ENCODE measurements at places on chromosomes 7 and 10. TPM values are rescaled to one million over a fixed set of nuclear protein-coding genes. Genes with fewer than 3 reads are reported as not detected.

PTPRN2 gene
- 9.5 TPM for total RNA-seq

HMX2 gene
- not detected for total RNA-seq

PKD1L1 gene
- total RNA-seq = 0.38 TPM

ASAH2B gene
- total RNA-seq = 2.1 TPM

AMPH gene
- 15.9 TPM for total RNA-seq

ZNF804B gene
- total RNA-seq = not detected

C10orf88 gene
- 5.3 TPM for total RNA-seq

SLC18A2 gene
- total RNA-seq = 1.7 TPM

NACAD gene
- total RNA-seq = 2.8 TPM

AKR1C8 gene
- not detected for total RNA-seq

GNAT3 gene
- total RNA-seq = not detected

ITIH2 gene
- not detected for total RNA-seq

DNA sequence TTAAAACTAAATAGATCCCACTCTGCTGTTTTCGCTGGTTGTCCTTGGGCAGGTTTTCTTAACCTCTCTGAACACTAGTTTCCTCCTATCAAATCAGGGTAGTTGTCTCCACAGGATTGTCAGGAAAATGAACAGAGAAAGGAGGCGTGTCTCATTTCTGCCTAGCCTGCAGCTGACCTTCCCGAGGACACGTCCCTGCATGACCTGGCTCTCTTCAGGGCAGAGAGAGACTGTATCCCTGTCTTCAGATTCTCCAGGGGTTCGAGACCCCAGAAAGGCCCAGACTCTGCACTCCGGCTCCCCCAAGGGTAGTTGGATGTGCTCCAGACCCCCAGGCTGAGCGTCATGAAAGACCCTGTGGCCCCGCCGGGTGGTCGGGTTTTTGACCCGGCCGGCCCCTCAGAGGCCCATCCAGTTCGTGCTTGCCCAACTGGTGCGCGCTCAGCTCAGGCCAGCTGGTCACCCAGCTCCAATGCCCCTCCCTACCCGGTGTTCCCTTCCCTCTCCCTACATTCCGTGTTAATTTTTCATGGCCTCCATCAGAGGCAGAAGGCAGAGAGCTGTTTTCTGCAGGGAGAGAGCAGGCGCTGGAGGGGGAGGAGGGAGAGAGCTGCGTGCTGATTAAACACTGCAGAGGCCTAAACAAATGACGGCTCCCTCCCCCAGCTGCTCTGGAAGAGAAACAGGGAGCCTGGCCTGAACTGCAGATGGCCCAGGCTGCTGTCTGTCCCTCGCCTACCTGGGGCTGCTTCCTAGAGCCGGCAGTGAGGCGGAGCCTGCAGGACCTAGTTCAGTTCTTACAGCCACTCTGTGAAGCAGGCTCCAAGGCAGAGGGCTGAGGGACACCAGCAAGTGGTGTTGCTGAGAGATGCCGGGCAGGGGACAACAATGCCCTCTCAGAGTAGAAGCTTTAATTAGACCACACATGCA, 86.2 kb upstream of the PPIF start:
- DNase-seq = no peak

DNA sequence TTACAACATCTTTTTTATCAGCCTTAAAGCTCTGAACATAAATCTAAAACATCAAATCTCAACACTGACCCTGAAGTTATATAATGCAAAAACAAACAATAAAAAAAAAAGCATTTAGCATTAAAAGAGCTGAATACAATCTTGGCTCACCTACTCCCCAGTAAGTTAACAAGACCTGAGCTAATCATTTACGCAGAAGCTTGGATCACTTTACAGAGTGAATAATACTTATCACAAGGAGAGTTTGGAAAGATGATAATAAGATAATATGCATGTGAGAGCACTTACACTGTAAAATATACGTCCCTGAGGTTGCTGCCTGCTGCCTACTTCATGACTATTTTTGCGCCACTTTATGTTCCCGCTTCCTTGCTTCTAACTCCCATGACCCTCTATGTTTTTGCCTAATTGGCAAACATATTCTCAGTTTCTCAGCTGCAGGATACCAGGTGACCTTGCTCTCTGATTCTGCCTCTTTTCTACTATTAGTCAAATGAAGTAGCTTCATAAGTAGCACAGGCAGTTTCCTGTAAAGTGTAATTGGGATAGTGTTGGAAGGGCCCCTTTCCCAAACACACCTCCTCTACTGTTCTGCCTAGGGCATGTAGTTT, 333.6 kb downstream of the LRRTM3 start:
- no peak for DNase-seq

GRCh38 chr10:20162123-20162522, 345.9 kb downstream of the PLXDC2 start:
- no peak for DNase-seq

DNA sequence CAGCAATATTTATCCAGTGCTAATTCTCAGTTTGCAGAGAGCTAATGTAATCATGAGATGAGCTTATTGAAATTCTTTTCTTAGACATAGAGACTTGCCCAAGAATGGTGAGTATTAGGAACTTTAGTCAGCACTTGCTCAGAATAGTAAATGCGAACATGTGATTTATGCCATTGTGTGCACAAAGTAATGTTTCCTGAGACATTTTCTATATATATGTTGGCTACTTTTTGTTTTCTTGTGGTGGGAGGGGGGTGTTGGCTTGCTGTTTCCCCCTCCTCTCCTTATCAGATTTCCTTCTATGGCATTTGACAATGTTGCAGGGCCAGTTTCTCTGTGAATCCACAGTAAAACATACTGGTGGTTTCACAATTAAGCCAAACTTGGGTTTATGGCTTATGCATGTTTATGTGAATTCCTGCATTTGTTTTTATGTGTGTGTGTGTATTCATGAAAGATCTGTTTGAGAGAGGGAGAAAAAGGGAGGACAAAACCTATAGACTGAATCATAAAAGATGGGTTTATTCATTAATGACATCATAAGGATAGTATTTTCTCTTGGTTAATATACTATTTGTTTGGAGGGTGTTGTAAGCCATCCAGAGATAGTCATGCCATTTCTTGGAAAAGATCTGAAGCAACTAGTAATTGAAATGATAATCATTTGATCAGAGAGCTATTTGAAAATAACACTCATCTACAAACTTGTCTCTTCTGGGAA, 36.3 kb downstream of the ARID5B start:
- no peak for DNase-seq

DNA sequence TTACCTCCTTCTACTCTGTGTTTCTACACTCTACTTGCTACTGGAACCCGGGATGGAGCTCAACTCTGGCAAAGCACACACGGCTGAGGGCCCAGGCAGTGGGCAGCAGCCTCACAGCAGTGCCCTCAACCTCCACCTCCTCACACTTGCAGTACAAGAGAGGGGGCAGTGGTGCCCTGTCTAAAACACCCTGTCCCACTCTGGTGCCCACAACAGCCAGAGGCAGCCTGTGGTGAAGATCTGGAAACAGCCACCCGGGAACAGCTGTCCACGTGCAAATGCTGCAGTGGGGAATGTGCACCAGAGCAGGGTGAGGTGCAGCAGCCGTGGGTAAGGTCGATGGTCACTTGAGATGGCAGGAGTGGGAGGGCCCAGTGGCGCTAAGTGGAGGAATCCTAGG, 13.7 kb downstream of the MAT1A start:
- DNase-seq = no peak

DNA sequence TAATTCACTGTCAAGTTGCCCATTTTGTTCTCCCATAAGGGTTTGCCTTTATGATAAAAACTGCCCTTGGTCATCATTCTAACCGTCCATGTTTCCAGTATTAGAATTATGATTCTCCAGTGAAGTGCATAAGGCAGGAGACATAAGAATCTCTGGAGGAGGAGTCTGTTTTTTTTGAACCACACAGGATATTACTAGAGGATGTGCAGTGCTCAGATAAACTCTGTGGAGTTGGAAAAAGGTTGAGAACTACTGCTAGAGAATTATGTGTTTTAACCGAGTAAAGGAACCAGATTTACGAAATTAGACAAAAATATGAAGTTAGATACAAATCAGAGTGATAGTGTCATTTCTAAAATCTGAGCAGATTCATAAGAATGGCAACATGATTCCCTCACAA, 40.5 kb downstream of the MDFIC start:
- DNase-seq = no peak

- DNase-seq = no peak
Measured at GRCh38 chr10:10958041-10958440, 59.6 kb upstream of the CELF2 start.

DNA sequence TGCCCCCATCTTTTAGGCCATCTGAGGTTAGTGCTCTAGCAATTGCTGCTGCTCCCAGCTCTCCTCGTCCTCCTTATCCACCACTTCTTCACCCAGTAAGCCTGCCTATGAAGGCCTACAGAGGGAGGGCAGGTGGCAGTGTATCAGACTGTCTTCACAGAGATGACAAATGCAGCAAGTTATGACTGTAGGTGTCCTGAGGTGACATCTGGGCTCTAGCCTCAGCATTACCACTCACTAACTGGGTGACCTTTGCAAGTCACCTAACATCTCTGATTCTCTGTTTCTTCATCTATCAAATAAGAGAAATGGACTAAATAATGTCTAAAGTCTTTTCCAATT, 151.6 kb downstream of the NOC3L start:
- DNase-seq = no peak

- no peak for DNase-seq
Measured at GRCh38 chr10:4595719-4596319, 230.2 kb upstream of the AKR1E2 start.

DNA sequence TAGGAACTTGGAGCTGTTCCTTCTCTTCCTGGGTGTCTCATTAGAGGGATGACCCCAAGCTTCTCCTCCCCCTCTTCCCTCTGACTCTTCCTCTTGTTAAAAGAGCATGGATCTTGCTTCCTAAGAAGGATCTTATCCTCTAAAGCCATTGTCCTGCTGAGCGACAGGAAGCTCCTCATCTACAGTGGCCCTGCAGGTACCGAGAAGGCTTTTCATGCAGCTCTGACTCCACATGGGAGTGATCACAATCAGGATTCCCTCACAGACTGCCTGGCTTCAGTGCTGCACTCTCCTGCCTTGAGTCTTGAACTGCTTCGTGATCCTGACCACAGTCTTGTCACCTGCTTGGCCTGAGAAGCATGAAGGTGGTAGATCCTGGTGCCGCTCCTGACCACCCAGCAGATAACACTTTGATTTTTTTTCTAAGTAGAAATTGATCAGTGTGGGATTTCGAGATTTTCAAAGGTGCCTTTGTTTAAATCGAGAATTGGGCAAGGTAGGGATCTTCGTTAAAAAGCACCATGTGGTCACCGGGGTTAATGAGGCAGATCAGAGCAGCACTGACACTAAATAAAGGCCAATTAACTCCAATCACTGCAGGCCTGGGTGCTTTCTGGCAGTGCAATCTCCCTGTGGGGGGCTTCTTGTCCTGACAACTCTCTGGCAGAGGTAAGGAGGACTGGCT, 376.4 kb downstream of the NRG3 start:
- DNase-seq = no peak

DNA sequence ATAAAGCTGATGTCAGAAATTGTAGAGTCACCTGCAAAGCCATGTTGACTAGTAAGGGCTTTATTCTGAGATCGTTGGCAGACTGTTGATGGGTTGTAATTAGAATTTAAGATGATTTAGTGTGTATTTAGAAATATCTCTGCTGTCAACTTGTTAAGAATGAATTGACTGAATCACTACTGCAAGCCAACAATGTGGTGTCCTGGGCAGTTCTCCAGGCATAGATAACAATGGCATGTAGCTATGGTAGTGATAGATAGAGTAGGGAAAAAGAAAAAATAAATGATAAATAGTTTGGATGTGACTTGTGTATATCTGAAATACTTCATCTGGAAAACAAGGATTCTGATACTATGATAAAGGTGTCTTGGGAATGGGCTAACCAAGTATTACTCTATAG, 640.2 kb downstream of the ARL4A start:
- no peak for DNase-seq

DNA sequence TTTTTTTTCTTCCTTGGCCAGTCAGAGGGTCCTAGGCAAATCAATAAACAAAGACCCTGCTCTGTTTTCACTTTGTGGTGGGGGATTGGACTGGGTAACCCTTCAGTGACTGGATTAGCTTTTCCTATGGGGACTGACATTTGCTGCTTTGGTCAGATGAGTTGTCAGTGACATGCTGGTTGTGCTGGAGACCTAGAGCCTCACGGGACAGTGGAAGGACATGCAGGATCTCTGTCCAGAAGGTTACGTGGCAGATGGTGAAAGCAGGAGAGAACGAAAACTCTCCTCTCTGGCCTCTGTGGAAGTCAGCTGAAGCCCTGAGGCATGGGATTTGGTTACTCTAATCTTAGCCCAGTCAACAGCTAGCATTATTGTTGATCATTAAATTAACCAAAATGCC, 90.0 kb upstream of the BMPER start:
- no peak for DNase-seq

DNA sequence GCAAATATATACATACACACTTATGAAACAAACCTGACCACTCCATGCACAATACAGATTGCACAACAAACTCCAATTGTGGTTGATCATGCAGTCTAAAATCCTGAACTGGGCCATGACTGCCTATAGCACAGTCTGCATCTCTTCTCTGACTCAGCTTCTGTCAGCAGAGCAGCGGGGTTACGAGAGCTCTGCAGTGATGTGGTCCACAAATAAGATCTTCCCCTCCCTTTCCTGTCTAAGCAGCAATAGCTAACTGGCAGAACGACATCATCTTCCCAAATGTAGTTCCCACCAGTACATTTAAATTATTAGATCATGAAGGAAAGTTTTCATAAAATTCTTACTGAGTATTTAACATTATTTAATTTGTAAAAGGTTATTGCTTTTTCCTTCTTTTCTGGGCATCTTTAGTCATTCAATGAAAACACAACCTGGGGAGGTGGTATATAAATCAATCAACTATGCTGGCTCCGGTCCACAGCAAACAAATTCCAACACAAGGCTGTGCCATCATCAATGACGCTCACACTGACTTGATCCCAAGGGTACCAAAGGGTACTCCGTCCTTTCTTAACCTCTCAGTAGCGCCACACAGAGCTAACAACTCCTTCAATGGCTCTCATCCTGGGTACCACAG, 17.1 kb downstream of the ARHGAP21 start:
- no peak for DNase-seq

GRCh38 chr10:29127037-29127700, 161.7 kb upstream of the LYZL1 start:
- no peak for DNase-seq

DNA sequence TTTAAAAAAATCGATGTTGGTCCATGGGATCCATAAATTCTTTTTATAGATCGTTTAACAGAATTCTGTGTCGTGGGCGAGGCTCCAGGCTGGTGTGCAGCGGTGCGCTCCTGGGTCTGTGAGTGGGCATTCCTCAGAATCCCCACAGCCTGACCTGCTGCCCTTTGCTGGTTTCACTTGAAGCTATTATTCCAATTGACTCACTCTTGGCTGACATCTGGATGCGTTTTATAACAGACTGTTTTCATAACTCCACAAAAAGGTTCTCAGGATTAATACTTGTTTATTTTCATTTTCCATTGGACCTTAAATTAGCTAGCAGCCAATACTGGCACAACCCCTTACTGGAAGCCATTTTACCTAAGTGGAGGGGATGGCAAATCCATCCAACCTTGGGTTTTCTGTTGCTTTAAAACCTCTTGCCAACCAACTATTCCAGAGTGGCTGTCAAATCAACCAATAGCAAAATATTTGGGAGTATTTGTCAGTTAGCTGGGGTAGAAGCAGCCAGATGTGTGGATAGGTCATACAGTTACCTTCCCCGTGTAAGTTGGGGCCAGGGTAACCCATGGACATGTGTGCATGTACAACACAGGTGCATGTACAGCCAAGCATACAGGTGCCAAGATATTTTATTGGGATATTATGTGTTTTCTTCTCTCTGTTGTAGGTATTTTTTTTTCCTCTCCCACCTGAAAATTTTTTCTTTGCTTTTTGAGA, 160.7 kb upstream of the ZNF32 start:
- no peak for DNase-seq

- DNase-seq = peak; percentile 15
Measured at GRCh38 chr10:44961230-44961571, 1.6 kb downstream of the RASSF4 start.
